SK-N-SH treated with all-trans-retinoic acid at 6 μM for 48 hours (cell line): ENCODE measurements at places on chromosomes 6 and 20.

DNA sequence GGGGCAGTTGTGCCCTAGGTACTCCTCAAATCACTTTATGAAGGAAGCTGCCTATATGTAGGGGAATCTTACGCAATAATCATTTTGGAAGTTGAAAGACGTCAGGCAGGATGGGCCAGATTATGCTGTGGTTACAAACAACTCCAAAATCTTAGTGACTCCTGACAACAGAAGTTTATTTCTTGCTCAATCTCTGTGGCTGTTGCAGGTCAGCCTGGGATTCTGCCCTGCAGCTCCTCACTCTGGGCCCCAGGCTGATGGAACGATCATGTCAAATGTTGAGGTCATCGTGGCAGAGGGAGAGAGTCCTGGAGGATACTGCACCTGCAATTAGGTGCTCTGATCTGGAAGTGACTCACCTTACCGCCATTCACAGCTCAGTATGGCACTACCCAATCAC lies 88.4 kb downstream of the ZDHHC14 start:
- ATAC-seq = no peak

DNA sequence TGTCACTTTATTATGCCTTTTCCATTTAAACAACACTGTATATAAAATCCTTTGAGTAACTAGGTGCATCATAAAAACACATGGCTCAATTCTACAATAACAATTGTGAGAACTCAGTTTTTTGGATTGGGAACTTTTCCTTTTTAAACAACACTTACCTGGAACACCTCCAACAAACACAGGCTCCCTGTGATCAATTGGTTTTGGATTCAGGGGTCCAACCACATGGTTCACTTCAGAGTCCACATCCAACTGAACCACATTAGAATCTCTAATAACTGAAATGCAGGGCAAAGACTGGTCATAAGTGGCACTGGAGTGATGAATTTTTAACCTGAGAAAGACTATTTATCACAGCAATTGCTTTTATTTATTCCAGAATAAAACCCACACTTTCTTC lies 26.5 kb downstream of the FAM229B start:
- no peak for ATAC-seq

DNA sequence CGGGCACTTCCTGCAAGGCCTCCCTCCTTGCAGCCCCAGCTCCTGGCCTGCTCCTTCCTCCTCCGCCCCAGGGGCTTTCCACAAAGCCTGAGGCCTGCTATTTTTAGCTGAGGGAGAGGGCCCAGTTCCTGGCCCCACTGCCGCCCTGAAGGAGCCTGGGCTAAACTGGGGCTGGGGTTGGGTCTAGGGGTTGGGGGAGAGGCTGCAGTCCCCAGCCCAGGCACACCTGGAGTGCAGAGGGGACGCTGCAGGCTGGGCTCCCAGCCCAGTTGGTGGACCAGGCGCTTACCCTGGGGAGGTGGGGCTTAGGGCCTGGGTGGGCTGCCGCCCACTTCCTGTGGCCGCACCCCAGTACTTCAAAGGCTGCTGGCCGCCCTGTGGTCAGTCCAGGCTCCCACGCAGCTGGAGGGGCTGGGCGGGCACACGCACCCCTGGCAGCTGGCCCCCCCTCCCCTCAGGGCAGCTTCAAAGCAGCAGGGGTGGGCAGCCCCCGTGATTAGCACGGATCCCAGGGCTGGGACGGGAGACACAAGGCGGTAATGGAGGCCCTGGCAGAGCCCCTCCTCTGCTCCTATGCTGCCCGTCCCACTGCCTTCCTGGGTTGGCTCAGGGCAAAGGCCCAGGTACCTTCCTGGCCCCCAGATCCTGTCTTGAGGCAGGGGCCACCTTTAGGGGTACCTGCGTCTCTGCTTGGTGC lies 7.1 kb upstream of the ABHD16B start:
- ATAC-seq = no peak; the same call in 2 of the 3 replicates

GRCh38 chr6:138528137-138528536 lies 28.8 kb upstream of the NHSL1 start:
- ATAC-seq = no peak
